ENCODE measurements at places on chromosomes 16 and 17.

GRCh38 chr16:68090533-68090932, 5.4 kb downstream of the NFATC3 start:
- DNase-seq, result no peak

GRCh38 chr17:75047398-75048098, 523 bp downstream of the KCTD2 start:
- no peak for DNase-seq

DNA sequence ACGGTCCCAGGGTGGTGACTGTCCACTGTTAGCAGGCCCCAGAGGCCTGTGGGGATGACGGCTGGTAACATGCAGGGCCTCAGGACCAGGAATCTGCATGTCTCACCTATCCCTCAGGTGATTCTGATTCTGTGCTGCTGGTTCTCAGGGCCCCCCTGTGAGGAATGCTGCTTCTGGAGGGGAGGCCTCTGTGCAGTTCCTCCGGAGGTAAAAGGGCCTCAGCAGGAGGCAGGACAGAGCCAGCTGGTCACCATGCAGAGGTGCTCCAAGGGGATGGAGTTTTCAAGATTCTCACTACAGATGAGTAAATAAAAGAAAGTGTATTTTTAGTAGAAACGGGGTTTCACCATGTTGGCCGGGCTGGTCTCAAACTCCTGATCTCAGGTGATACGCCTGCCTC, 33.8 kb downstream of the CLEC16A start:
- DNase-seq, result no peak

DNA sequence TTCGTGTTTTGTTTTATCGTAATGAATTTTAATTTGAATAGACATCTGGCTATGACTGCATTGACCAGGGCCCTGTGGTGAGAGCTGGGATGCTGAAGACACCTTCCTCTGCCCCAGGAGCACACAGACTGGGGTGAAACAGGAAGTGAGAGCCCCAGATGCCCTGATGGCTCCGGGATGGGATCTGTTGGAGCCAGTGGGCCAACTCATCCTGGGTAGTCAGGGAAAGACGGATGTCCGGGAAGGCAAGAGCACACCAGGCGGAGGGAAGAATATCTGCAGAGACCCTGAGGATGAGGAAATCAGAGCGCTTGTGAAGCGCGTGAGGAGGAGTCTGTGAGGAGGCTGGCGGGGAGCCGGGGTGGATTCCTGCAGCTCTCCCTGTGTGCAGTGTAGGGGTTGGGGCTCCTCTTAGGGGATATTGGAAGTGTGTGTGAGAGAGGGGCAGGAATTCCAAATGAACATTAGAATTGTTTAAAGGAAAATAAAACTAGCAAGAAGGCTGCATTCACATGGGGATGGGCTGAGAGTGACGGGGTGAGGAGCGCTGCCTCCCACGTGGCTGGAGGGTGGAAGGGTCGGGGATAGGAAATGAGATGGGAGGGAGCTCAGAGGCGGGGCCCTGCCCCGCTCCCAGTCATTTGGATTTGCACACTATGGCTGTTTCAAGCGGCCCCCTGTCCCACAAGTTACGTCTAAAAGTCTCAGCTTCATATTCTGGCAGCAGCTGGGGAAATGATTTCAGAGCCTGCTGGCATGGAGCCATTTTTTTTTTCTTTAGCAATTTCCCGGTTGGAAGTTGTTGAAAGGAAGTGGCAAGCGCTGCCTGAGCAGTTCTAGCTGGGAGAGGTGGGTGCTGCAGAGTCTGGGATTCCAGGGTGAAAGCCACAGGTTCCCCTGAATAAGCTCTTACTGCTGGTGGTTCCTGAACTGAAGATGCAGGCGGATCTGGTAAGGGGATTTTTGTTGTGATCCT, 71.2 kb upstream of the LGALS9 start:
- DNase-seq, result peak; percentile 75

DNA sequence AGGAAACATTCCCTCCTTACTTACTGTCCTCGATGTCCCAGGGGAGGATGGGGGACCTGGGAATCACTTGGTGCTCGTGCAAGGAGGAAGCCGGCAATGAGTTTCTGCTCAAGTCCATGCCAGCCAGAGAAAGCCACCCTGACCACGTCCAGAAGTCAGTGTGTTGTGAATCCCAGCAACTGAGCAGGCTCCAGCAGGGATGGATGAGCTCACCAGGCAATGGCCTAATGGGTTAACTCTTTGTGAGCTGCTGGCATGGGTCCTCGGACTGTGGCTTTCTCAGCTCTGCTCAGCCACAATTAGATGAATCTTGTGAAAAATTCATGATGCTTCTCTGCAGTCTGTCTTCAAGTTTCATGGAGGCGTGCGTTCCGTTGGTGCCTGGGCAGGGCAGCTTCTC, at the start of gene PIRT:
PIRT (minus strand) TSS at position 167 of the 400 bp plus-strand sequence. CDS start 12,442 bp downstream, outside the sequence.
- DNase-seq, result no peak

GRCh38 chr16:9092282-9092977, 986 bp downstream of the HAPSTR1 start:
- DNase-seq, result no peak

GRCh38 chr17:19760746-19761145, 12.6 kb upstream of the ALDH3A1 start:
- DNase-seq, result no peak

DNA sequence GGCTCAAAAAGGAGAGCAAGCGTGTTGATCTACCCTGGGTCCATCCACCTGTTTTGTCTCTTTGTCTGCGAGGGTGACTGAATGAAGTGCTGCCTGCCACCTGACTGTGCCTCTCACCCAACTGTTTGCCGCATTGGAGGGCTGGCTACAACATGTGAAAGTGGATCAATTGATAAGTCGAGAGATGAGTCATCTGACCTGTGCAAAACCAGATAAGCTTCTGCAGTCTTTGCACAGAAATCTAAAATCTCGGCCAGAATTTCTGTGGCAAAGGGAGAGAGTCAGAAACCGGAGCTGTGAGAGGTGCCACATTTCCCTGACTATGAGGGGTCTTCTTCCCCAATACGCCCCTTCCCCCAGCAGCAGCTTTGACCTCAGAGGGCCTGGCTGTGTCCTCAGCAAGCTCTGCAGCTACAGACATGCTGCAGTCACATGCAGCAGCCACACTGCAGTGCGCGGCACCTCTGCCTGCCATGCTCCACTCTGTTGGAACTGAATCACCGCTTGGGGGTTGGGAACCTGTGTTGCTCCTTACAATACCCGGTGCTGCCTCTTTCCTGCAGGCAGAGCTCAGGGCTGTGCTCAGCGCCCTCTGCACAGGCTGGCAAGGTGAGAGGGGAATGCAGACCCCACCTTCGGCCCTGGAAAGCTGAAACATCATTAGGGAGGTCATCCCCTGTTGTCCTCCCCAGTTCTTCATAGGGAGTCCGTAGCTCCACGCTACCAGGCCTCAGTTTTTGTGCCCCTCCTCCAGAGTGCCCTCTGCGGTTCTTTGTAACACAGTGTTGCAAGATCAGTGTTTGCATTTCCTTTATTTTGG, 16.2 kb upstream of the HAS3 start:
- DNase-seq, result no peak

GRCh38 chr16:78257376-78257728, 157.9 kb downstream of the WWOX start:
- DNase-seq, result no peak

- no peak for DNase-seq
Observed at GRCh38 chr17:27417596-27418365, 38.5 kb upstream of the KSR1 start.

- DNase-seq, result no peak
Observed at GRCh38 chr17:64291268-64291851, 28.3 kb upstream of the TEX2 start.
